Stimulated activated CD4-positive, alpha-beta T cell treated with anti-CD3 and anti-CD28 coated beads, Interleukin-2, amount 100 ng/mL, for 48 hours (primary cell): ENCODE measurements at places on chromosomes 3 and 15.

DNA sequence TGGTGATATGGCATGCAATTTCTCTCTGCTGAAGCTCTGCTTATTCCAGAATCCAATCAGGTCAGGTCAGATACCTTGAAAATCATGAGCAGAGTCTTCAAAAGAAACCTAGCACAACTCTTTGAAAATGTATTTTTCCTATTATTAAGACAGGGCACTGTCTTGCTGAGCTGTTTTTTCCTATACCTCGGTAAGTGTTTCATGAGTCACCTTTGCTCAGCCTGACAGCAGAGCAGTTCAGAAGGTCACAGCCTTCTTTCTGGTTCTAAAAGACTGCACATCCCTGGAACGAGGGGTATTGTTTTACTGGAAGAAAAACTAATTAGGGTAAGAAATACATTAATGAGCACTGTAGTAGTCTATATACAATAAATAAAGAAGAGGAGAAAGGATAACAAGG, 422.0 kb downstream of the SOX2 start:
- DNase-seq, result no peak

- DNase-seq, result no peak
Observed at GRCh38 chr3:136044980-136045745, 79.6 kb downstream of the PPP2R3A start.

DNA sequence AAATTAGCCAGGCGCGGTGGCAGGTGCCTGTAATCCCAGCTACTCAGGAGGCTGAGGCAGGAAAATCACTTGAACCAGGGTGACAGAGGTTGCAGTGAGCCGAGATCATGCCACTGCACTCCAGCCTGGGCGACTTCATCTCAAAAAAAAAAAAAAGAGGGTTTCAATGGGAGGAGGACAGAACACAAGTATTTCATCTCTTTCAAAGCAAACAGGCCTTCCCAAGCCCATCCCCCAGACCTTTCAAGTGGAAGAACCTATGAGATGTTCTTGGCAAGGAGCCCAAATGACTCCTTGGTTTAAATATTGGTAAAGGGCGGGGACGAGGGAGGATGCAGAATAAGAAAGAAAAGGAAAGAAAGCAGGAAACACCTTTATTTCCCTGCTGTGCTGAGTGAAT, 62.2 kb upstream of the MCF2L2 start:
- no peak for DNase-seq

- no peak for DNase-seq
Observed at GRCh38 chr15:50697109-50697797, 10.7 kb upstream of the TRPM7 start.

GRCh38 chr3:153169793-153170383, 7.9 kb downstream of the RAP2B start:
- DNase-seq, result no peak

DNA sequence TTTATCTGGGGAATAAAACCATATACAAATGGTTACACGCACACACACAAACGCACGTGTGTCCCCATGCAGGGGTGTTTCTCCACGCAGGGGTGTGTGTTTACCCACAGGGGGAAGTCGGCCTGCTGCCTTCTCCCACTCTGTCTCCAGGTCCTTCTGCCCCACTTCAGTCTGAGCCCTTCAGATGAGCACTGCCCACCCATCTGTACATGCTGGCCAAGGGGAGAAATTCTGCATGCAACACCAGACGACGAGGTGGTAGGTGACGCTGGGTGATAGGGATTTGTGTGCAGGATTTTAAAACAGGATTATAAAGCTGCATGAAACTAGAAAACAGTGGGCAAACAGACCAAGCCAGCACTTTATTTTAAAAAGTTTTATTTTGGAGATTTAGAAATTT, 122.5 kb downstream of the TJP1 start:
- no peak for DNase-seq
